NCI-H1105 (cell line): ENCODE measurements at places on chromosomes 4 and X.

GRCh38 chr4:71230271-71231128 lies 108.3 kb upstream of the SLC4A4 start:
- no peak for DNase-seq

DNA sequence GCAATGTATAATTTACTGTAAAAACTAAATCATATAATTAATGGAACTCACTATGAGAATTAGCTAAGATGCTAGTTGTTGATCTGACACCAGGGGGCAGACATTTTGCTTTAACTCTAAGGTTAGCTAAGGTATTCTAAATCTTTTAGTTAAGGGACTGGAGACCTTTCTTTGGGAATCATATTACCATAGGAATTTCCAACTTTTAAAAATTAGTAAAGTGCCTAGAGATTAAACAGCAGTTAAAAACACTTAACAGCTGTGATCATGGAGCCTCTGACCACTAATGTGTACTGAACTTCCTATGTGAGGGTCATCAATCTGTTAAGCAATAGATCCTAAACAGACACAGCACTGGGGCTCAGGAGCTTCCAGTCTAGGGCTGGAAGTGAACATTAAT lies 226.6 kb downstream of the NSUN7 start:
- peak; percentile 9 for DNase-seq

DNA sequence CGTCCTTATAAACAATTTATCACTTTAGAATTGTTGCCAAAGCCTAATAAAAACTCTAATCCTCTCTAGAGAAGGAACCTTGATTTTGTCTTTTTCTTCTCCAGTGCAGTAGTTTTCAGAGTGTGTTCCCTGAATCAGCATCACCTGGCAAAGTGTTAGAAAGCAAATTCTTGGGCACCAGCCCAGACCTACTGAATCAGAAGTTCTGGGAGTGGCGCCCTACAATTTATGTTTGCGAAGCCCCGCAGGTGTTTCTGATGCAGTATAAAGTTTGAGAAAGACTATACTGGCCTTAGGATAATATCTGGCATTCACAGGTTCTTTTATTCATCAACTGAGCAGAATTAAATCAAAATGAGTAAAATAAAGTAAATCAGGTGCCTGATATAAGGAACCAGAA lies 645.8 kb upstream of the ATOH1 start:
- peak; percentile 36 for DNase-seq

DNA sequence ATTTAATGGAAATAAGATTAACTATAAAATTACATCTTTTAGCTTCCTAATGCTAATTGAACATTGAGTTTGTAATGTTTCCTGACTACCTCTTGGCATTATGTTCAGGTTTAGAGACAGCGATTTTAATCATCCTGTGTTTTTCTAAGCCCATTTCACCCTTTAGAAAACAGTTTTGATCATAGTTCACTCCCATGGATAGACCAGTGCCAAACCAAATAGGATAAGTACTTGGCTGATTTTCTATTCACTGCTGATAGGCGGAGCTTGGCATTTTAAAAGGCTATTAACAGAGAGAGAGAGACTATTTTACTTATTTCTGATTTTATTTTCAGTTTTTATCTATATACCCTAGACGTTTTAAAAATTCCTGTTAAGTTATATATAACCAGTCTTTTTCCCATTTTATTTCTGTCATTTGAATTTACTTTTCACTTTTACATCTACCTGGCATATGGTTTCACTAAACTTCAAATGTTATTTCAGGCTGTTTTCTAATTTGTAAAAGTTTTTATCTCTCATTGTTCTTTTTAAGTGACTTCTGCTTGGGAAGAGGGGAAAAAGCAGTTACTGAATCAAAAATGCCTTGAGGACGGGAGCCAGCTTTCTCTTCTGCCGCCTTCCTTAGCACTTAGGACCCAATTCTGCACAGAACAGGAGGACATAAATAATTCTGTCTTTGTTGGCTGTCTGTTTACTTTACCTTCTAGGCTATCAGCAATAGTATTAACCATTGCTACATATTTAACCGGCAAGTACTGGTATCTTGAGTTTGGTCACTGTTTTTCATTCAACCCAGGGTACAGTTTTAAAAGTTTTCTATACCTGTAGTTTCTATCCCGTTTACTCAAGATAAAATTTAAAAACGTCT lies 46.4 kb downstream of the SGMS2 start:
- DNase-seq: peak; percentile 17

DNA sequence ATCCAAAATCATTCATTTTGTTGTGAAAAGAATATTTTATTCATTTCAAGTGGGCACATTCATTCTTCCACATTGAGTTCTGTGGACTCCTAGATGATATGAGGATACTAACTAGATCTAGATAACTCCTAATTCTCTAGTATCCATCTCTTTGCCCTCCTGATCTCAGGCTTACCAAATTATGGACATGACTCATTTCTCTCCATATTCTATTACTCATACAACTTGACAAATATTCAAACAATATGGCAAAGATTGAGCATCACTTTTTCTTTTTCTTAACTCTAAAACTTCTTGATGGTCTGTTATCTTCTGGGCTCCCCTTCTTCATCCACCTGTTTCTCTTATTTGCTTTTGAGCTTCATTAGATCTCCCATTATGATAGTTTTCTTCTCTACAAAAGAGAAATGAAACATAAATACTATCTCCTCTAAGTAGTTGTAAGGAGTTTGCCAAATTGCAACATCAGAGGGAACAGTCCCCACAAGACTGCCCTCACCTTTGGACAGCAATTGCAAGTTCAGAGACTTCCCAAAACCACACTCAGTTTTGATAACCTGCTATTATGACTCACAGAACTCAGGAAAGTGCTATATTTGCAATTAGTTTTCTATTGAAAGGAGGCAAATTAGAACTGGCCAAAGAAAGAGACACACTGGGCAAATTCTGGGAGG lies 422.9 kb downstream of the SPRY1 start:
- DNase-seq: no peak

GRCh38 chr4:77036206-77036605 lies 39.6 kb downstream of the CCNI start:
- no peak for DNase-seq

GRCh38 chr4:141192564-141192963 lies 28.1 kb upstream of the ZNF330 start:
- DNase-seq: no peak

DNA sequence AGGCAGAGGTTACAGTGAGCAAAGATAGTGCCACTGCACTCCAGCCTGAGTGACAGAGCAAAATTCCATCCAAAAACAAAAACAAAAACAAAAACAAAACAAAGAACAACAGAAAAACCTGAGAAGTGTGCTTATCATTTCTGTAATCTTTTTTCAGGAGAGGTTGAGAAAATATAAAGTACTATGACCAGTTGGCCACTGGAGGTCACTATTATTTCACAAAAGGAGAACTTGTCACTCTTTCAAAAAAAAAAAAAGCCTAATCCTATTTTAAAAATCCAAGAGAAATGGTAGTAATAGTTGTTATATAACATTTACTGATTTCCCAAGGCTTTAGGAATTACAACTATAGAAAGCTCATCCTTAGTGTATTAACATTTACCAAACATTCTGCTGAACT lies 24.9 kb upstream of the RNF150 start:
- peak; percentile 2 for DNase-seq

DNA sequence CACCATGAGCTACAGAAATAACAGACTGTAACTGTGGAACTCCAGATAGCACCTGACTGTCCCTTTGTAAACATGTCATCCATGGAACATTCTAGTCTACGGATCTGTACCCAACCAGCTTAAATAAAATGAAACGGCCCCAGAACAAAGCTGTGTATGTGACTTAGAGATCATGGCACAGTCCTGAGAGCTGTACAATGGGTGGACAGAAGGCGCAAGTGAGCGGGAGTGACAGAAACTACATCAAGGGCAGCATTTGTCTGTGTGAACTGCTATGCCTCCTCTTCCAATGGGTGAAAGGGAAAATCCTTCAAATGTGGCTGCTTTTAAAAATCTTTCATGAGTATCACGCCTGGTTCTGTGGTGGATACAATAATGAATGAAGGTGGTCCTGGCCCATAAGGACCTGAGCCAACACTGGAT lies 72.5 kb downstream of the FAT1 start:
- DNase-seq: no peak

DNA sequence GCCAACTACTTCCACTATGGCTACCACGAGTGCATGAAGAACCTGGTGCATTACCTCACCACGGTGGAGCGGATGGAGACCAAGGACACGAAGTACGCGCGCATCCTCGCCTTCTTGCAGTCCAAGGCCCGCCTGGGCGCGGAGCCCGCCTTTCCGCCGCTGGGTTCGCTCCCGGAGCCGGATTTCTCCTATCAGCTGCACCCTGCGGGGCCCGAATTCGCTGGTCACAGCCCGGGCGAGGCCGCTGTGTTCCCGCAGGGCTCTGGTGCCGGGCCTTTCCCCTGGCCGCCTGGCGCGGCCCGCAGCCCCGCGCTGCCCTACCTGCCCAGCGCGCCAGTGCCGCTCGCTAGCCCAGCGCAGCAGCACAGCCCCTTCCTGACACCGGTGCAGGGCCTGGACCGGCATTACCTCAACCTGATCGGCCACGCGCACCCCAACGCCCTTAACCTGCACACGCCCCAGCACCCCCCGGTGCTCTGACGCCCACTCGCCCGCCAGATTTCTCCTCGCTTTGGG lies 2.1 kb downstream of the HELT start:
- peak; percentile 9 for DNase-seq

DNA sequence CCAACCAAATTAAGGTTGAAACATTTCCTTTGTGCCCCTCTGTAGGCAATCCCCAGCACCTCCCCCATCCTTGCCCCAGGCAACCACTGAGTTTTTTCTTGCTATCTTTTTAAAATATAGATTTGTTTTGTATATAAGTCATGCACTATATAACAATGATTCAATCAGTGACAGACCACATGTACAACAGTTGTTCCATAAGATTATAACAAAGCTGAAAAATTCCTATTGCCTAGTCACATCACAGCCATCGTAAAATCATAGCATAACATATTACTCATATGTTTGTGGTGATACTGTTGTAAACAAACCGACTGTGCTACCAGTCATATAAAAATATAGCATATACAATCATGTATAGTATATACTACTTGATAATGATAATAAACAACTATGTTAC lies 211.9 kb upstream of the NRK start:
- DNase-seq: no peak

DNA sequence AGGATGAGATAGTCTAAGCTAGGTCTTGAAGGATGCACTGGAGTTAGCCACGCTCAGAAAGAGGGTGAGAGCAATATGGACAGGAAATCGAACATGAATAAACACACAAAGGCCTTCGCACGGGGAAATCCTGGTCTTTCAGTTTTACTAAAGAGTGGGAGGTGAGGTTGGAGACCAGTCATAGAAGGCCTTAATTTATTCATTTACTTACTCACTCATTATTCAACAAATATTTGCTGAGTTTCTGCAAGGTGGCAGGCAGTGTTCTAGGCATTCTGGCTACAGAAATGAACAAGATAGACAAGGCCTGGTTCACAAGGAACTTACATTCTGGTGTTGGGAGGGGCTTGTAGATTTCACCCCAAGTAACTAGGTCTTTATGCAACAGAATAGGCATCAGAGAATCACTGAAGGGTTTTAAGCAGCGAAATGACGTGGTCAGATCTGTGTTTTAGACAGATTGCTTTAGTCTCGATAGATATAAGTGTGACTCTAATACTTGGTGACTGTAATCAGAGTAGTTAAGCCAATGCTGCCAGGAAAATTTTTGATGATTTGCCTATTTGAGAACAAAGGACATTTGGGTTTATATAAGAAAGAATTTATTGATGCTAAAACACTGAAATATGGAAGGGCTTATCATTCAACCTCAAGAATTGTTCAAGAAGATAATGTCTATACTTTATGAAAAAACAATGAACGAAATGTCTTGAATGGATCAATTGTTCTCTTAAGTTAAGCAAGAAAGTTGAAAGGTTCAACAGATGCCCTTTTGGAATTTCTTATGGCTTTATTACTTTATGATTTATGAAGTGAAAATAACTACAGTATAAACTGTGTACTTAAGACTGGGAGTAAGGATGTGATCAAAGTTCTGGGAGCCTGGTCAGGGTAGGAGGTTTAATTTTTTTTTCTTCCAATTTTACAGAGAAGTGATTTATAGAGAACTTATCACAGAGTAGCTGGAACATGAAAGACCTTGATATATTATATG lies 184.4 kb upstream of the CASK start:
- DNase-seq: no peak

GRCh38 chr4:189787216-189788031 lies 153.2 kb upstream of the FRG1 start:
- no peak for DNase-seq

DNA sequence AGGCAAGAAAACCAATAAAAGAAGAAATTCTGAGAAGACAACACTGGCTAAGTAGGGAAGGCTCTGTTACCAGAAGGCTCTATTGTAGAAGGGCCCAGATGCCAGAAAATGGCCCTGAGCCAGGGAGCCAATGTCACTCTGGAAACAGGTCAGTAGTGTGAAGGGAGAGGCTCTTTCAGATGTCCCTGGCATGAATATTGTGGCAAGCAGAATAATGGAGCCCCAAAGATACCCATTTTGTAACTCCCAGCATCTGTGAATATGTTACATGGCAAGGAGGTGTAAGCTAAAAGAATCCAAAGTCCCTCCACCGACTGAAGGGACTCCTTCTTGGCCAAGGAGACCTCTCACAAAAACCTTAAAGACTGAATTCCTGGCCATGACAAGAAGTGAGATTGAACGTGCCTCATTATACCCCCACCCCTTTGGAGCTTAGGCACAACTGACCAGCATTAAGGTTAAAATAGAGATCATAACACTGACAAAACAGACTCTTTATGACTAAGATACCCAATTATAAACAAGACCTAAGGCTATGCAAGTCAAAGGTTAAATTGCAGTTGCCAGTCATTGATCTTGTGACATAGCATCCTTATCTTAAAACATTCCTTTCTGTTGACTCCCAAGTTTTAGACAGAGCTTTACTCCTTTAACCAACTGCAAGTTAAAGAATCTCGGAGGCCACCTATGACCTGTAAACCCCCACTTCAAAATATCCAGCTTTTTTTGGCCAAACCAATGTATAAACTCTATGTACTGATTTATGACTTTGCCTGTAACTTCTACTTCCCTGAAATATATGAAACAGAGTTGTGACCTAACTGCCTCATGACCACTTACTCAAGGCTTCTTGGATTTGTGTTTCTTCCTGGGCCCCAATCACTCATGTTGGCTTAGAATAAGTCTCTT lies 42.2 kb upstream of the SMIM10 start:
- no peak for DNase-seq

GRCh38 chr4:182409271-182409670 lies 166.1 kb downstream of the TENM3 start:
- no peak for DNase-seq

DNA sequence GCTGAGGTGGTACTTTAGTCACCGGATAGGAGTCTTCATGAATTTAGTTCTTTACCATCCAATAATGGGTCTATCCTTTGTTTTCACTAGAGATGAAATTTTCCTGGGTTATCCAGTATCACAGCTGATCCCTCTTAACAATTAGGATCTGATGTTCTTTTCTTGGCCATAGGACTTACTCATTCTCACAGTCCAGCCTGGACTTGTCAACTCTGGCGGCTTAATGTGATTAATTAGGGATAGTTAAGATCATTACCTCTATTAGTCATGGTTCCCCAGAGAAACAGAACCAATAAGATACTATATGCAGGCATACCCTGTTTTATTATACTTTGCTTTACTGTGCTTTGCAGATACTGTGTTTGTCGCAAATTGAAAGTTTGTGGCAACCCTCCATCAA lies 272.7 kb upstream of the FAT4 start:
- no peak for DNase-seq

GRCh38 chr4:87068583-87069021 lies 133.8 kb downstream of the AFF1 start:
- peak; percentile 70 for DNase-seq
